Femur (tissue), 1 donor: ENCODE measurements at places on chromosomes 4 and X.

GRCh38 chrX:32788936-32789335, 422.4 kb downstream of the DMD start:
- DNase-seq = no peak

- DNase-seq = no peak
Measured at GRCh38 chr4:36322921-36323354, 41.5 kb downstream of the DTHD1 start.

DNA sequence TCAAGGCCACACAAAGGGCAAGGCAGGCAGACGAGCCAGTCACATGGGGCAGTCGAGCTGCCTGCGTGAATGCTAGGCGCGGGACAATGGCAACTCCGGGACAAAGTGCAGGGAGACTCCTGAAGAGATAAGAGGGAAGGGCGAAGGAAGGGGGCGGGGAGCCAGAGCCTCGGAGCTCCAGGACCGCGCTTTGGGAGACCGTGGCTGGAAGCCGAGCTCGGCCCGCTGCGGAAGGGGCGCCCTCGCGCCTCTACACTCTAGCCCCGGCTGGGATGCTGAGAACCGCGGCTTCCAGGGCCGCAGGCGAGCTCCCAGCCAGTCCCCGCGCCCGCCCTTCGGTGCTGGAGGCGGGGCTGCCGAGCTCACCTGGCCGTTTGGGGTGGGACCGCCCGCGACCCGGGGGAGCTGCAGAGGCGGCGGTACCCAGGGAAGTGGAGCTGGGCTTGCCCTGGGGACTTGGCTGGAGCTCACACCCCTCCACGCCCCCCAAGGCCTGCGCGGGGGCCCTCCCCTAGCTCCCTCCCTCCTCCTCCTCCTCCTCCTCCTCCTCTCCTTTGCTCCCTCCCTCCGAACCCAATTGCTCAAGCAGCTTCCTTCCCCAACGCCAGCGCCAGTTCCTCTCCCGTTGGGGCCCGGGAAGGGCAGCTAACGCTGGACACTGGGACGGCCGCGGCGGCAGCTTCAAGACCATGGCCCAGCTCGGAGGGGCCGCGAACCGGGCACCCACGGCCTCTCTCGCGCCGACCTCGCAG, at the start of gene SOWAHD:
Gene SOWAHD (plus strand): TSS at position 610 of the 752 bp plus-strand sequence. CDS start 80 bp downstream, at position 690.
- DNase-seq = peak; percentile 44

- DNase-seq = no peak
Measured at GRCh38 chrX:102765809-102766208, 45.3 kb downstream of the GPRASP3 start.

DNA sequence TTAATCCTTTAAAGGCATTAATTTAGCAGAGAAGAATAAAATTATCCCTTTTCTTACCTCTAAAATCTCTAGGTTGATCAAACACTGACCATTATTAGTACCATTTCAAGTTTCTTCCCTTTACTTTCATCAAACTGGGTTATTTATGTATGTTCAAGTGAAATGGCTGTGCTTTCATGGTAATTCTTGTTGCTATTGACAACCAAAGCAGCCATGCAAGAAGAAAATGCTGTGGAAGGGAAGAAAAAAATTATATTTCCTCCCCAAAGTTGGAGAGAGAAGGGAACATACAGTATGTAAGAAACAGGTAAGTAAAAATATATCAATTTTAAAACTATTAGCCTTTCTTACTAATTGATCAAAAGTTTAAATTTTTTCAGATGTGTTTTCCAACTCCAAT, 16.2 kb downstream of the NPNT start:
- no peak for DNase-seq

- no peak for DNase-seq
Measured at GRCh38 chr4:178599521-178599920, 1157.3 kb upstream of the AGA start.

DNA sequence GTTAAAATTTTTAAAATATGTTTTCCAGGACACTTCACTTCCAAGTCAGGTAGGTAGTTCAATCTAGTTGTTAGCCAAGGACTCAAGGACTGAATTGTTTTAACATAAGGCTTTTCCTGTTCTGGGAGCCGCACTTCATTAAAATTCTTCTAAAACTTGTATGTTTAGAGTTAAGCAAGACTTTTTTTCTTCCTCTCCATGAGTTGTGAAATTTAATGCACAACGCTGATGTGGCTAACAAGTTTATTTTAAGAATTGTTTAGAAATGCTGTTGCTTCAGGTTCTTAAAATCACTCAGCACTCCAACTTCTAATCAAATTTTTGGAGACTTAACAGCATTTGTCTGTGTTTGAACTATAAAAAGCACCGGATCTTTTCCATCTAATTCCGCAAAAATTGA, 49.7 kb downstream of the XIAP start:
- no peak for DNase-seq

- no peak for DNase-seq
Measured at GRCh38 chr4:38743866-38744265, 38.9 kb downstream of the TLR10 start.

GRCh38 chr4:7337196-7338058, 97.3 kb downstream of the PSAPL1 start:
- no peak for DNase-seq

GRCh38 chr4:60948008-60948407, 252.1 kb upstream of the ADGRL3 start:
- no peak for DNase-seq

DNA sequence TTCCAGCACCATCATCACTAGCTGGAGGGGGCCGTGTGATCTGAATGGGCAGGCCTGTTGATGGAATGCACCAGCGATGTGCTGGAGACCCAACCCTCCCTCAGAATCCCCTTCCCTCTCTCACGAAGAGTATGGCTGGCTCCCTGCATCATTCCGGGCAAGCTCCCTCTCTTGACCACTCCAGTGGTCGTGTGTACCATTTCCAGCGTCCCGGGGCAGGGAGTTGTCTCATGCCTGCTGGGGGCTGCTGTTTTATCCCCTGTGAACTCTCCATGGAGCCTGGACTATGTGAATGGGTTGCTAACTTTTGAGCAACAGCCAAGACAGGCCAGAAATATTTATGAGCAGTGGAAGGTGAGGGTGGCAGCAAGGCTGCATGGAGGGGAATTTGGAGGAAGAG, 8.1 kb downstream of the CSAG1 start:
- no peak for DNase-seq

- DNase-seq = peak; percentile 73
Measured at GRCh38 chrX:150365990-150366911, 3.1 kb downstream of the MAMLD1 start.

DNA sequence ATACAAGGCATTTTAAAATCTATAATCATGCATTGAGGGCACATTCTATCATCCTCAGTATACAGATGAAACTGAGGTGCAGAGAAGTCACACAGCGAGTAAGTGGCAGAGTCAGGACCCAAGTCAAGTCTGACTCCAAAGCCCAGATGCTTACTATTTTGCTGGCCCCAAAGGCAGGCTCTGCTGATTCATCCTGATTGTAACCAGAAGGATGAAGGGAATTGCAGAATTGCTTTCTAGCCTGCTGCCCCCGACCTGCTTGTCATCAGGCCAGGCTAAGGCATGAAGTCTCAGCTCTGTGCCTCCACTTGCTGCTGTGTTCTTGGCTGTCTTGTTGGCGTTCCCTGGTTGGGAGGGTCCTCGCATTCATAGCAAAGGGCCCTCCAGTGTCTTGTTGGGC, 62.7 kb downstream of the SLC9A6 start:
- no peak for DNase-seq

GRCh38 chr4:86857341-86858052, 8.3 kb upstream of the SLC10A6 start:
- DNase-seq = no peak

- peak; percentile 22 for DNase-seq
Measured at GRCh38 chr4:55866973-55867574, 13.6 kb downstream of the EXOC1 start.

GRCh38 chrX:152821145-152821765, 9.3 kb downstream of the CETN2 start:
- DNase-seq = no peak

DNA sequence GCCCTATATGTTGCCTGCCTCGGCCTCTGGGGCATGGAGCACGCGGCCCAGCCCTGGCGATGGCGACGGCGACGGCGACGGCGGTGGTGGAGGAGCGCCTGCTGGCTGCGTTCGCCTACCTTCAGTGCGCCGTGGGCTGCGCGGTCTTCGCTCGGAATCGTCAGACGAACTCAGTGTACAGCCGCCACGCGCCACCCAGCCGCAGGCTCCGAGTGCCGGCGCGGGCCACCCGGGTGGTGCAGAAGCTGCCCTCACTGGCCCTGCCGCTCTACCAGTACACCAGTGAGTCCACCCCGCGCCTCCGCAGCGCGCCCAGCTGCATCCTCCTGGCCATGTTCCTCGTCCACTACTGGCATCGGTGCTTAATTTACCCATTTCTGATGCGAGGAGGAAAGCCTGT, 83.7 kb upstream of the F9 start:
- DNase-seq = no peak

DNA sequence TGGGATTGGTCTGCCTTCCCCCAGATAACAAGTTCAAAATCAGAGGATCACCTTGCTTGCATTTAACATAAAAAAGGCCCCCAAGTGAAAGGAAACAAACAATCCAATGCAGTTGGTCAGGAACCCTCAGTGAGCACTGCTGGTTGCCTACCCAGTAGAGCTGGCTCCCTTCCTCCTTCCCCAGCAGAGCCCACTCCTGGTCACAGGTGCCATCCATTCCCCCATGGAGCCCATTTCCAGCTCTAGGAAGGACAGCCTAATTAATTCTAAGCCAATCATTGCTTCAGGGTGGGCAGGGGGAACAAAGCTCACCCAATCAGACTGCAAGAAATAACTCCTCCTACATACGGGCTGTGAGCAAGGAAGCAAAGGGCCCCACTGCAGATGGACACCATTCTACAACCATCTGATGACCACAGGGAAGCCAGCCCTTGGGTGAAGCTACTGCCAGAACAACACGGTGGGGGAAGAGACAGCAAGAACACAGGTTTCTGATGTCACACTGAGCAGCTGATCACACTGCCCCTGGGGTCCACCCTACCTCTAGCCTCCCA, 86.5 kb downstream of the SH3KBP1 start:
- DNase-seq = no peak

DNA sequence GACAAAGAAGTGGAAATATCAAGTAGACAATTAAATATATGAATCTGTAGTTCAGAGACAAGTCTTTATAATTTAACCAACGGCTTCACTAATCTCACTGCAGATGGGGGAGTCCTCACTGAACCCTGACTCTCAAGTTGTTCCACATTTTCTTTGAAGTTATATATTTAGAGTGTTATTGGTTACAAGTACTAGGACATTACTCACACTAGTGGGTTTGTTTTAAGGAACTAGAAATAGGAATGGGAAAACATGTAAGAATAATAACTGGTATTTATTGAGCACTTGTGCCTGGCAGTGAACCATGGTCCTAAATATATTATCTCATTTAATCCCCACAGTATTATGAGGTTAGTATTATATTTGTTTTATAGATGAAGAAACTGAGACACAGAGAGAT, 22.0 kb downstream of the MND1 start:
- no peak for DNase-seq
